Activated T-cell treated with anti-CD3 and anti-CD28 coated beads, Interleukin-2, amount 50 U/mL, for 72 hours (primary cell): ENCODE measurements at places on chromosomes 11 and 22.

DNA sequence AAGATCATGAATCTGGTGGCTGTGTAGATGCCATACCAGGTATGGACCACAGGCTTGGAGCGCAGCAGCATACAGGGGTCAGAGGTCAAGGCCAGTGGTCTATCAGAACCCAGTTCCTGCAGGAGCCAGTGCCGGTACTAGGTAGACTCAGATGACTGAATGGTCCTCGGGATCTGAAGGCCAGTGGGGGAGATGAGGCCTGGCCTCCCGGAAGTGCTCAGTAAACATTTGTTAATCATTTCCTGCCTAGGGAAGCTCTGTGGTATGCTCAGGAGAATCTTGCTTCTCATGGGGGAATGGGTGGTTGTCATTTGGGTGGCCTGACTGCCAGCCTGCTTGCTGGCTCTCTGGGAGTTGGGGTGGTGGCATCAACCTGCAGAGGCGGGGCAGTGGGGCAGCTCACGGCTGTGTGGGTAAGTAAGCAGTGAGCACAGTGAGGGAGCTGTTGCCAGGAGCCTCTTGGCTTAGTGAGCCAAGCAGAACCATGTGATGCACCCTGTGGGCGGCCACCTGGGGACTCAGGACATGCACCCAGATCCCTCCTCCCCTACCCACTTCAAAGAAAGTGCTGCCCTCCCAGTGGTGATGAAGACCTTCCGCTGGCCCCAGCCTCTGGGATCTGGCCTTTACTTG, 33.0 kb downstream of the PTPRJ start:
- DNase-seq = peak; percentile 74

- no peak for DNase-seq
Measured at GRCh38 chr22:32546496-32546895, 71.9 kb downstream of the FBXO7 start.

DNA sequence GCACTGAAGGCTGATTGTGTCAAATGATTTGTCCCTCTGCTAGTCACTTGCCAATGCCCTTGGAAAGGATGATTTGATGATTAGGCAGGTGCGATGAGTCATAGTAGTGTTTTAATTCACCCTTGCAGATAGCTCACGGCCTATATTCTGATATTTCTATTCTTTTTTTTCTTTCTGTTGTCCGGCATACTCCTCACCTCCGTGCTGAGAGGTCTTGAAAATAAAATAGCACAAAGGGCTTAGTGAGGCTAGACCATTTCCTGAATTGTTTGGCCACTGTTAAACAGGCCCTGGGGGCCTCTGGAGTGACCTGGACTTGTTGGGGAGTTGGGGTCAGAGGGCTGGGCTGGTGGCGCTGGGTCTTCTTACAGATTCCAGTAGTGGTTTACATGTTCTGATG, 99.8 kb downstream of the ZBTB16 start:
- DNase-seq = no peak

DNA sequence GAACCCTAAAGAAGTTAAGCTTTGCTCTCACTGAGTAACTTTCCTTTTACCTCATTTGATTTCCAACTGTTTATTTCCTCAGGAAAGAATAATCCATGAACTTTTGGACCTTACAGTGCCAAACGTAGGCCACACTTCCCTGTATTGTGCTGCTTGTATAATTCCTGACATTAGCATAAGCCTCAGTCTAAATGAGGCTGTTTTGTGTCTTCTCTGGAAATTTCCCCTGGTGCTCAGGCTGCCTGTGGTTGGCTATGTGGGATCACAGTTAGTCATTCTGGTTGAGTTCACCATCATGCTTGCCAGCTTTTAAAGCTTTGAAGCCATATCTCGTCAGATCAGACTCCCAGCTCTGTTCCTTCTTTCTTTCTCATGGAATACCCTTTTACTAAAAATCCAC, 107.0 kb downstream of the FAM76B start:
- DNase-seq = peak; percentile 62

GRCh38 chr22:41915035-41915785, at the start of gene SHISA8:
Gene SHISA8, minus strand, starts transcription at chr22:41915074. Its CDS starts 407 bp downstream, at chr22:41914667.
- peak; percentile 73 for DNase-seq

- DNase-seq = no peak
Measured at GRCh38 chr22:39491696-39492095, 10.4 kb upstream of the MIEF1 start.

DNA sequence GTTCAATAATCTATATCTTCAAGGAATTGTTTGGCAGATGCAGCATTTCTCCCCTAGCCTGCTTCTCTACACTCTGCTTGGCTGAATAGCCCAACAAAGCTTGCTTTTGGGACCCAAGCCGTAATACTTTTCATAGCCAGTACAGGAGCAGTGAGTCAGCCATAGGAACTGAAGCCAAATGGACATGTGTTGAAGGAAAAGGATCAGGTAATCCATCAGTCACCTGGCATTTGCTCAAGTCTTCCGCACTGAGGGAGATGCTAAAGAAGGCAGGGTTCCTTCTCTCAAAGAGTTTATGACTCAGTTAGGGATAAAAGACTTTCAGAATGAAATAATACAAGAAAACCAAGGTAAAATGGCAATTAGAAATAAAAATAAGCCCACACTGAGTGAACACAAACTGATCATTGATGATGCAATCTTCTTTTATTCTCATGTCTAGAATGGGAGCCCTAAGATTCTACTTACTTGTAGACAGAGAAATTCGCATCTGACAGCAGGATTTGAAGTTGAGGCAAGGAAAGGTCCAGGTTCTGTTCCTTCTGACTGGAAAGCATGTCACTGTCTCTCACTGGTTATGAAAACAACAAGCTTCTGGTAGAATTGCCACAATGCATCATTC, 13.2 kb downstream of the C11orf87 start:
- no peak for DNase-seq

DNA sequence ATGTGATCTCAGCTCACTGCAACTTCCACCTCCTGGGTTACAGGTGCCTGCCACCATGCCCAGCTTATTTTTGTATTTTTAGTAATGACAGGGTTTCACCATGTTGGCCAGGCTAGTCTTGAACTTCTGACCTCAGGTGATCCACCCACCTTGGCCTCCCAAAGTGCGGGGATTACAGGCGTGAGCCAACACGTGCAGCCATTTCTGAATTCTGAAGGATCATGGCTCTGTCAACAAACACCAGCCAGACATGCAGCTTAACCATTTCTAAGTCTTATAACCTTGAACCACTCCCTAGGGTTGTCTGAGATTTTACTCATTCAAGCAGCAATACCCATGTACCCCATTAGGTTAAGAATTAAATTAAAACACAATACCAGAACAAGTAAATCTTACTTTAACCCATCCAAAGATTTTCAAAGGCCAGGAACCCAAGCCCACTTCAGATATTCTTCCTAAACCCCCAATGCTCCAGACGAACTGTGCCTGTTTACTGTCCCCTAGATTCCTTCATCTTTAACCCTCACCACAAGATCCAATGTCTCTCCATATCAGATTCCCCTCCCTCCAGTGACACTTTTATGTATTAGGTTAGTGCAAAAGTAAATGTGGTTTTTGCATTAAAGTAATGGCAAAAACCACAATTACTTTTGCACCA, 4.0 kb downstream of the RPS13 start:
- no peak for DNase-seq

GRCh38 chr11:105618343-105618955, 8.6 kb downstream of the GRIA4 start:
- DNase-seq = no peak

GRCh38 chr11:118666371-118666770, 13.1 kb downstream of the TREH start:
- DNase-seq = no peak

DNA sequence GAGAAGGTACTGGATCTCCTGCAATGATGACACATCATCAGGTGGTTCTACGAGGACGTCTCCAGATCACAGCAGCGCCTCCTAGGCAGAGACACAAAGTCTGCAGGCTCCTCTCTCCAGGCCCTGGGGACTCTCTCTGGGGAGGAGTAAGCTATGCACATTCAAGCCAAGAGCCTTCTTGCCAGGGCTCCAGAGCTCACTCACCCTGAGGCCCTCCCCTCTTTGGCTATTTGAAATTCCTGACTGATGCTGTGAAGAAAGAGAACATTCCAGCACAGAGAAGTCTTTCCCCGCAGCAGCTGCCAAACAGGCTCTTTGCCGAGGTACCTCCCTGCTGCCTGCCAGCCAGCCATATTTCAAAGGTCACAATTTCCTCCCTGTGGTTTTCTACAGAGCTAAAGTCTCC, 204.9 kb downstream of the CSNK2A3 start:
- DNase-seq = peak; percentile 21
